ENCODE measurements at places on chromosomes 6 and 20.

DNA sequence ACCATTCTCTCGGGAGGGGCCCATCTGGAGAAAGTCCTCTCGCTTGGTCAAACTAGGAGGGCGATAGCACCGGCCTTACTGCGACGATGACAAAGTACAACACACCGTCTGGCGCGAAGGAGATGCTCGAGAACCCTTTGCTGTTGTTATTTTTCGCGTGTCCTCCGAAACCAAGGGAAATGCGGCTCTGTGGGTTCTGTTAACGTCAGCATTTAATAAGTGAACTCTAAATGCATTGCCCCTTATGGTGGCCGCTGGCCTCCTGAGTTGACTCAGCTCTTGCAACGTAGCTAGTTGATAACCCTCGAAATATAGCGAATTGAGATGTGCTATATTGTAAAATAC lies 577 bp upstream of the SCAND1 start:
- H3K27ac ChIP-seq = peak overlapping the region; percentile 99
- peaks cover 16% of the 10 kb centered on the region for H3K4me1 ChIP-seq
- no peaks in the 10 kb centered on the region for H3K27me3 ChIP-seq
- H3K4me3 ChIP-seq = peak overlapping the region; percentile 94
- DNase-seq = no peak
- no peaks in the 10 kb centered on the region for H3K36me3 ChIP-seq

GRCh38 chr6:139114746-139115145 lies 20.1 kb upstream of the HECA start:
- no peaks in the 10 kb centered on the region for H3K27me3 ChIP-seq
- DNase-seq = no peak
- H3K36me3 ChIP-seq = no peaks in the 10 kb centered on the region
- H3K27ac ChIP-seq = peak overlapping the region; percentile 59
- H3K4me1 ChIP-seq = peaks cover 8% of the 10 kb centered on the region

DNA sequence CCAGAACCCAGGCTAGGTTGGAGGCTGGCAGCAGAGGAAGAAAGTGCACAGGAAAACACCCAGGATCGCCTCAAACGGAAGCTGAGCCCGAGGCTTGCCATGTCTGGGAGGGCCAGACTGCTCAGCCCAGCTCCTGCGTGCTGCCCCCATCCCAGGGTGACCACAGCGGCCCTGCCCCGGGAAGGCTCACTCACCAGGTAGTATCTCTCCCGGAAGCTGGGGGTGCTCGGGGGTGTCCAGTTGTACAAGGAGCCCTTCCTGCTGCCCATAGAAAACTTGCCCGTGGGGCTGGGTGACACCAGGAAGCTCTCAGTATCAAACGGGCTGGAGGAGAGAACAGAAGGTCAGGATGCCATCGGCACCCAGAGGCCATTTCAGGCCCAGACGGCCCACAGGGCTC lies 86.9 kb downstream of the RIPOR3 start:
- no peaks in the 10 kb centered on the region for H3K27me3 ChIP-seq
- H3K4me3 ChIP-seq = no peak overlapping the region
- H3K4me1 ChIP-seq = no peaks in the 10 kb centered on the region
- H3K27ac ChIP-seq = no peak overlapping the region
- DNase-seq = no peak

DNA sequence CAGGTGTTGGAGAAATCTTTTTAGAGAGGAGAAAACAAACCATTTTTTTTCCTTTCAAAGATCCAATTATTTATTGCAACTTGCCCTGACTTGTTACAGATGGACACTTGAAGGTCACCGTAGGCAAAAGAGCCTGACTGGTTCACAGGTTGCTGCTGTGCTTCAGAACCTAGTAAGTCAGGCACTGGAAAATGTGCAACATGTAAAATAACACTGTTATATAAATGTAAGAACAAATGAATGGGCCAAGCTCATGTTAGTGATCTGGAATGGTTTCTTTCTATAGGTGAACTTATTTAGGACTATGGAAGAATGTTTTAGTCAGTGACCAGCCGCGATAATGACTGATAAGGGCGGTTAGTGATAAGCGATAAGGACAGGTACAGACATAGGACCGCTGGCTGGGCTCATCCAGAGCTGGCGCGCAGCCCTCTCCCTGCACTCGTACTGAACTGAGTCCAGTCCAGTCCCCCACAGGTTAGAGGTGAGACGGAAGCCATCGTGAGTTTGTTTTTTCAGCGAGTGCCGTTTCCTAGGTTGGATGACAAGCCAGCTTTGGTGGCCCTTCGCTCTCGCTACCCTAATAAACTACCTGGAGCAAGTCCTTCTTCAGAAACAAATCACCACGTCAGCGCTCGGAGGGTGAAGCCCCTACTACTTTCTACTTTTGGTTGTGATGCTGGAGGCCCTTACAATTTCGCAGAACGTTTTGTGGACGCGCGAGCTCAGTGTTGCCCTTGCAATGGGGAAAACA lies 94.4 kb upstream of the PRDM1 start:
- H3K4me3 ChIP-seq = peak overlapping the region; percentile 77
- no peaks in the 10 kb centered on the region for H3K36me3 ChIP-seq
- H3K27ac ChIP-seq = no peak overlapping the region
- H3K27me3 ChIP-seq = peaks cover 17% of the 10 kb centered on the region
- no peak for DNase-seq

DNA sequence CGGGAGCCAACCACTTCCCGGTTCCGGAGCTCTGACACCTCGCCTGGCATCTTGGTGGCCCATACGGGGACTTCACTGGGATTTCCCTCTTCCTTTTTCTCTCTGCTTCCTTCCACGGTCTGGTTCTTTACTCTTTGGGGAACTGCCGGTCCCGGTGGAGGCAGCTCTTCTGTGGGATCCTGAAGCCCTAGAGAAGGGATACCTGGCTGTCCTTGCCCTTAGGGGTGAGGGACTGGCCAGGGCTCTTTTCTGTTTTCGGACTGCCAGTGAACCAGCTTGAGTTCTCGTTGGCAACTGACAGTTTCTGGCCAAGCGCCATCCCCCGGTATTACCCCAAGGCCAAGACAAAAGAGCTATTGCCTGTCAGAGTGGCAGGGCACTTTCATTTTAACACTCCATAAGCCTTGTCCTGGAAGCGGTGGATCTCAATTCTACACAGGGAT lies 880 bp upstream of the CPXM1 start:
- no peaks in the 10 kb centered on the region for H3K36me3 ChIP-seq
- H3K27me3 ChIP-seq = peaks cover 10% of the 10 kb centered on the region
- no peak for DNase-seq
- H3K4me3 ChIP-seq = no peak overlapping the region

DNA sequence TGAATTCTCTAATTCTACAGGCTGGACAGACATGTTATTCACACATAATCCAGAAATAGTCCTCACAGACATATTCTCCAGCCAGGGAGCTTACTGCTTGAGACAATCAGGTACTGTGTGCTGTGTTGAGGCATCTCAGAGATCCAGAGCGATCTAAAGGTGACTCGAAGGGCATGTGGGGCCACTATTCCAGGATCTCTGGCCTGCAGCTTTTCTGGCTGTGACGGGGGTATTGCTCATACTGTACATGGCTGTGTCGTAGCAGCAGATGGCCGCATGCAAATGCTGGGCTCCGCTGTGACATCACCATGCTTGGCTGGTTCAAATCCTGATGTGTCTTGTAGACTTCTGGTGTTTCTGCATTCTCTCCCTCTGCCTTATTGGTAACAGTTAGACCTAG lies 37.8 kb downstream of the CD109 start:
- H3K36me3 ChIP-seq = no peaks in the 10 kb centered on the region
- H3K27ac ChIP-seq = no peak overlapping the region
- H3K4me3 ChIP-seq = no peak overlapping the region
- no peaks in the 10 kb centered on the region for H3K27me3 ChIP-seq
- no peaks in the 10 kb centered on the region for H3K4me1 ChIP-seq

- no peak overlapping the region for H3K27ac ChIP-seq
- no peaks in the 10 kb centered on the region for H3K4me1 ChIP-seq
- H3K36me3 ChIP-seq = peaks cover 5% of the 10 kb centered on the region
- H3K4me3 ChIP-seq = no peak overlapping the region
- DNase-seq = no peak
Measured at GRCh38 chr6:16487996-16488674, 249.7 kb downstream of the GMPR start.

DNA sequence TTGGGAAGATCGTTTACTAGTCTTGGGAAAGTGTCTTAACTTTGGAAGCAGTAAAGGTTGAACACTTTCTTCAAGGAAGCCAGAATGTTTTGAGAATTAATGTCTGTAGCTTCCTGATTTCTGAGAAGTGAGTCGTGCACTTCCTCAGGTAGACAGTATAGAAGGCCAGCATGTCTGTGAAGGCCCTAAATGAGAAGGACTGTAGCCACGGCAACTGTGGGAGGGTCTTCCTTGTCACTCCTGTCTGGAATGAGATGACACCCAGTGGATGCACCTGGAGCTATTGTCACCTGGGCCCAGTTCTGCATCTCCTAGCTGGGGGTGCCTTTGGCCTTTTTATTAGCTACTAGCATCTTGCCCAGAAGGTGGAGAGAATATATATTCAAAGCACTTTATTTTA lies 8.8 kb downstream of the STX16 start:
- H3K36me3 ChIP-seq = peaks cover 19% of the 10 kb centered on the region
- no peak overlapping the region for H3K27ac ChIP-seq
- no peak overlapping the region for H3K4me3 ChIP-seq
- DNase-seq = no peak
- no peaks in the 10 kb centered on the region for H3K4me1 ChIP-seq

DNA sequence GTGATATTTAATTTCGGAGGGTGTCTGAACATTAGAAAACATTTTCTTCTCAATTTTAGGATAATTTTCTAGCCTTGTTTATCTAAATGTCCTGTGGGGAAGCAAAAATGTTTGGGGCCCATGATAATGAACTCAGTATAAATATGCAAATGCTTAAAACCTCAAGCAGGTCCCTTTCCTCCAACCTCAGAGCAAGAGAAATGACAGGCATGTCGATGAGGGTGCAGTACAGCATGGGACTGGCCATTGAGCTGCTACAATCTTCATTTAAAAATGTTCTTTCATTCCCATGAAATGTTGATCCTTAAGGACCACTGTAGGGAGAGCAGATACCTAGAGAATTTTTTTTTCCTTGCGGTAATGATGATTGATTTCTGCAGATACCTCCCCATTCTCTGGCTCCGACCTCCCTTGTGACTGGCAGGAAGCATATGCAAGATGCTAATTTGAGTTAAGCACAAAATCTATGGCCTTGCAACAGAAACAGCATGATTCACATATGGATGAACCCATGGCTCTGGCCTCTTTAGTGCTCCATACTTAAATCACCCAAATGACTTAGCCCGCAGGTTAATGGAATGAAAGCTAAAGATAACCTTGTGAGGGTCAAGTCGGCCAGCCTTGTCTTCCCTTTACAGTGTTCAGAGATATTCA lies 243.3 kb downstream of the SOX4 start:
- H3K4me1 ChIP-seq = no peaks in the 10 kb centered on the region
- no peaks in the 10 kb centered on the region for H3K27me3 ChIP-seq
- no peak for DNase-seq
- no peak overlapping the region for H3K27ac ChIP-seq

GRCh38 chr20:33883164-33883563 lies 72.0 kb downstream of the CHMP4B start:
- H3K4me1 ChIP-seq = no peaks in the 10 kb centered on the region
- no peak for DNase-seq
- H3K36me3 ChIP-seq = no peaks in the 10 kb centered on the region
- H3K27me3 ChIP-seq = no peaks in the 10 kb centered on the region
- no peak overlapping the region for H3K4me3 ChIP-seq

- H3K4me1 ChIP-seq = peaks cover 12% of the 10 kb centered on the region
- H3K27me3 ChIP-seq = no peaks in the 10 kb centered on the region
- no peak overlapping the region for H3K4me3 ChIP-seq
- H3K36me3 ChIP-seq = no peaks in the 10 kb centered on the region
- DNase-seq = no peak
- peak overlapping the region; percentile 45 for H3K27ac ChIP-seq
Measured at GRCh38 chr6:152099446-152100182, 292.1 kb downstream of the ESR1 start.

DNA sequence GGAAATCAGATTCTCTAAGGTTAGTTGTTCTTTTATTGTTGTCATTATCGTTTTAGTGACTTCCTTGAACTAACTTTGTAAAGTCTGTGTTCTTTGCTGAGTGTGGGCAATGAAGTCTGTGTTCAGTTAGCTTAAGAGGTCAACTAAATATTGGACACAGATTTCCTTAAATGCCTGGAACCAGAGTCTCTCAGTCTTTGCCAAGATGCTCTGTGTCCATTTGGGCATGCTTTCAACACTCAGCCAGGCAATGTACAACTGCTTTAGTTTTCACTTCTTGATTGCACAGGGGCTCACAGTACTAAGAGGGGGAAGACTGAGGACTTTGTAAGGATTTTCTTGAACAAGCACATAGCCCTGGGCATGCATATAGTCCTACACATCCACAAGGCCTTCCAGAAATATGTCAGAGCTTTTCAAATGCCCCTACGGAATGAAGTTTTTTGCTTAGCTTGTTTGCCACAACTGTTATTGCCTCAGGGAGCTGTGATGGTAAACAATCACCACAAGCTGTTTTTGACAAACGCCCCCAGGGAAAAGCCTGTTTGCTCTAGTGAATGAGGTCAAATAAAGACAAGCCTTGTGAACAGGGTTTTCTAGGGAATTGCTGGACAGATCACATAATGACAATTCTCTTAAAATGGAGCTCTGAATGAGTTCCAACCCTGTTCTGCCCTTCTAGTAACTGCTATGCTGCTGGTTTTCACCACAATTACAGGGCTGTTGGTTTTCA lies 82.5 kb downstream of the B3GAT2 start:
- H3K27ac ChIP-seq = no peak overlapping the region
- no peaks in the 10 kb centered on the region for H3K4me1 ChIP-seq
- H3K4me3 ChIP-seq = no peak overlapping the region
- H3K27me3 ChIP-seq = no peaks in the 10 kb centered on the region

DNA sequence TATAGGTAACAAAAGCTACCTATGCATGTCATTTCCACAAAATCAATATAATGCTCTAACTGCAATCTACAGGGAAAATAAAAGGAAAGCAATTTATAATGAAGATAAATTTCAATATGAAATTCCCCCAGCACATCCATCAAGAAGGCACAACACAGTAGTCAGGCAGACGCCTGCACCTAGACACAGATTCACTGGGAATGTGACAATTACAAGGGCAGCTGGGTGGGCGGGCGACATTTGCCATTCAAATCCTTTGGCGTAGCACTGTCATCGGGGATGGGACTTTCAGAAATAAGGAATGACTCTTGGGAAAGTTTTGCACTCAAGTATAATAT lies 60.4 kb downstream of the SULF2 start:
- H3K27ac ChIP-seq = no peak overlapping the region
- H3K4me3 ChIP-seq = no peak overlapping the region
- H3K4me1 ChIP-seq = no peaks in the 10 kb centered on the region
- DNase-seq = no peak
- no peaks in the 10 kb centered on the region for H3K27me3 ChIP-seq

DNA sequence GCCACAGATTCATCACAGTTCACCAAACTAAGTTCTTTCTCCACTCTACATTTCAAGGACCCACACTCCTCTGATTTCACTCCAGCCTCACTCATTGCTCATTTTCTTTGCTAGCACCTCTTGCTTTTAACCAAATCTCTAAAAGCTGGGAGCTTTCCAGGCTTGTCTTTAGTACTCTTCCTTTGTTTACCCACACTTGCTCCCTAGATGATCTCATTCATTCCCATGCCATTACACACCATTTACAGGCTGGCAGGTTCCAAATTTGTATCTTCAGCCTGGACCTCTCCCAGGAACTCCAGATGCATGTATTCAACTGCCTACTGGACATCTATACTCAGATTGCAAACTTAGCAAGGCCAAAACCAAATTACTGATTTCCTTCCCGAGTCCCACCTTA lies 5.3 kb upstream of the GUCA1B start:
- no peak overlapping the region for H3K4me3 ChIP-seq
- no peak for DNase-seq
- H3K4me1 ChIP-seq = no peaks in the 10 kb centered on the region
- H3K36me3 ChIP-seq = peaks cover 13% of the 10 kb centered on the region

Data from ascending aorta (tissue), 2 donors.